ENCODE measurements at places on chromosomes 1 and 21. TPM values are rescaled to one million over a fixed set of nuclear protein-coding genes. Genes with fewer than 3 reads are reported as not detected.

The PRDM15 gene
- 5.5 TPM for total RNA-seq

DNA sequence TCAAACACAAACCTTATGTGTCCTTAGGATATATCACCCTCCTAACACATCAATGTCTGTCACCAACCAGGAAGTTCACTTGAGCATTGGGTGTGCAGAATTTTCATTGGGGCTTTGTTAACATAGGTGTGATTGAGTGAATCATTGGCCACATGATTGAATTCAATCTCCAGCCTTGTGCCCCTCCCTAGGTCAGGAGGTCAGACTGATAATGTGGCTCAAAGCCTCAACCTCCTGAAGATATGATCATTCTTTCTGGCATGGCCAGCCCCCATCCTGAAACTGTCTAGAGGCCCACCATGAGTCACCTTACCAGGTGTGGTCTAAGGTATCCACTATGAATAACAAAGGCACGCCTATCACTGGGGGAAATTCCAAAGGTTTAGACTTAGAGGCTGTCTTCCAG lies 90.1 kb downstream of the PKN2 start:
- peak; percentile 98 for ATAC-seq

DNA sequence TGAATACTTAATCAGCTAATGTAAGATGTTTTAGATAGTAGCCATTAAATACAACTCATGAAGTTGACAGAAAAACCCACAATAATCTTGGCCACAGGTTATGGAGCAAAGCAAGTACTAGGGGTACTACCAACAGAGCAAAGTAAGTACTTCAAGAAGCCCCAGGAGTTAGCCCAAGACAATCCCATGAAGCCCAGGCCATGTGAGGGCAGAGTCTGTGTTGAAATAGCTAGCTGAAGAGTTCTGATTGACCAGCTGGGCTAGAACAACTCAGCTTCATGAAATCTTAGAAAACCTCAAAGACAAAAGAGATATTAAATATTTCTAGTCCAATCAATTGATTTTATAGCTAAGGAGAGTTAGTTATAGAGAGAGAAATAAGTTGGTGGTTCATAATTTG lies 212.9 kb upstream of the HOOK1 start:
- ATAC-seq = no peak

The ST6GALNAC5 gene
- total RNA-seq = 0.96 TPM

GRCh38 chr1:194071205-194071604 lies 884.8 kb upstream of the B3GALT2 start:
- no peak for ATAC-seq

DNA sequence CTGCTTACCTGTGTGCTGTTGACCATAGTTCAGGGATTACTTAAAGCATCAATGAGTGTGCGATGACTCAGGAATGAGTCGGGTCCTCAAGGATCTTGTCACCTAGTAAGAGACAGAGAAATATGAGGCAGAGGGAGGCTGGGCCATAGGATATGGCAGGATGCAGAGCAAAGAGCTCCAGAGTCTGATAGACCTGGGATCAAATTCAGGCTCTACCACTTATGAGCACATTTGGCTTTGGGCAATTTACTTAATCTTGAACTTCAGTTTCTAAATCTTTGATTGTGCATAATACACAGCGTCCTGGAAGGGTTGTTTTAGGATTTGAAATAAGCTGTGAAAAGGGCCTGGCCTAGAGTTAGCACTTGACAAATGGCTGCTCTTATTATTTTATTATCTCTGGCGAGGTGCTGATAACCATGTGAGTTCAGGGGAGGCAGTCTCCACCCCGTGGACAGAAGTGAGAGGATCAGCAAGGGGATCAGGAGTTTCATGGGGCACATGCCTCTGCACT lies 94.5 kb downstream of the ROR1 start:
- peak; percentile 88 for ATAC-seq

The ACTN2 gene
- 0.24 TPM for total RNA-seq

- no peak for ATAC-seq
Observed at GRCh38 chr21:36610201-36610600, 88.7 kb upstream of the SIM2 start.

GRCh38 chr1:15331180-15331579 lies 78.5 kb upstream of the EFHD2 start:
- ATAC-seq = no peak

- no peak for ATAC-seq
Observed at GRCh38 chr1:185672719-185673360, 61.4 kb upstream of the HMCN1 start.

DNA sequence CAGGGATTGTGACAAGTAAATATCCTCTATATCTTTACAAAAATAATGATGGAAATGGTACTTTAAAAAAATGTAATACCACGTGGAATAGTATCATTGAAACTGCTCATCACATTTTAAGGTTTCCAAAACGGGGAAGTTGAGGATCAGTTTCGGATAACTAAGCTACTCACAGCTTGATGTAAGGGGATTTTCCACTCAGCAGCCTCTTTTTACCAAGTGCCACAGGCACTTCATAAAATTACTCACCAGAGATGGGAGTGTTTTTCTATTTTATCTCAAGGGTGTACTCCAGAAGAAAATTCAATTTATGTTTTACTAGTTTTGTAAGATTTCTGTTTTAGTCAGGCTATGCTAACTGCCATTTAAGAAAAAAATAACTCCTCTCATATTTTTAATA lies 91.7 kb downstream of the TPR start:
- ATAC-seq = no peak

The SHE gene
- 1.4 TPM for total RNA-seq

- ATAC-seq = no peak
Observed at GRCh38 chr1:228015276-228016180, 8.7 kb downstream of the WNT3A start.

- no peak for ATAC-seq
Observed at GRCh38 chr1:116360429-116361173, 12.4 kb upstream of the ATP1A1 start.

- ATAC-seq = peak; percentile 52
Observed at GRCh38 chr1:232597721-232598120, 32.2 kb downstream of the SIPA1L2 start.

DNA sequence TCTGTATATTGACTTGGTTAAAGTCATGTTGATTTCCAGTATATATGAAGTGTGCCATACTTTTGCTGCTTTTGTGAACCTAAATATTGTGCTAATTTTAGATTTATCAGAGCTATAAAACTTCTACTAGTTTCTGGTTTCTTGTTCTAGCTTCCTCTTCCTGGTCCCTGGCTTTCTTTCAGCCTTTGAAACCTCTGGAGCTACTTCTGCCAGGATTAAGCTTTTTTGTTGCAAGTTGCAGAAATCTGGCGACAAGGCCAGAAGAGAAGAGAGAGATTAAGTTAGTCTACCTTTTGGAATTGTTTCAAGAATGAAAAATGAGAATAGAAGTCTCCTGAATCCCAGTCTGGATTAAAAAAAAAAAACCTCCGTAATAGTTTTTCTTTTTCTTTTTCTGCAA lies 13.5 kb downstream of the RNF2 start:
- no peak for ATAC-seq

DNA sequence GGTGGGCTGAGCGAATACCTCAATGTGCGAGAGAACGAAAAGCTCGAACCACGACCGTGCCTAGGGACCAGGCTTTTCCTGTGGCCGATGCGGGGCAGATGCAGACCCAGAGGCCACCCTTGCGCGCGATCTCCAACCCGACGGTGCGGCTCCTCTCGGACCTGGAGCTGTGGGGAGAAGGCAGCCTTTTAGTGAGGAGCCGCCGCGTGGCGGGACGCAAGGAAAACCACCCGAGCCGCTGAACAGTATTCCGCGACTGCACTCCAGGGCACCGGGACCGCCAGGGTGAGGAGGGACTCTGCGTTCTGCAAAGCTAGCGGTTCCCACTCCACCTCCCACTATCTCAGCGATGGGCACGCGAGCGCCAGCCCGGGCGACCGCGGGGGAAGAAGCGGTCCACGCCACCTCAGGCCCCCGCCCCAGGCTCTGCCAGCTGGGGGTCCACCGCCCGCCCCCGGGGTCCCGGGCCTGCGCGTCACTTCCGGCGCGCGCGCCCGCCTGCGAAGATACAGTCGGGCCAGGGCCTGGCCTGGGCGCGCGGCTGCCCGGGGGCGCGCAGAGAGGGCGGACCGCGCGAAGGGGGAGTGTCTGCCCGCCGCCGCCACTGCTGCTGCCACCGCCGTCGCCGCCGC lies 66.5 kb upstream of the PRKACB start:
- peak; percentile 97 for ATAC-seq

DNA sequence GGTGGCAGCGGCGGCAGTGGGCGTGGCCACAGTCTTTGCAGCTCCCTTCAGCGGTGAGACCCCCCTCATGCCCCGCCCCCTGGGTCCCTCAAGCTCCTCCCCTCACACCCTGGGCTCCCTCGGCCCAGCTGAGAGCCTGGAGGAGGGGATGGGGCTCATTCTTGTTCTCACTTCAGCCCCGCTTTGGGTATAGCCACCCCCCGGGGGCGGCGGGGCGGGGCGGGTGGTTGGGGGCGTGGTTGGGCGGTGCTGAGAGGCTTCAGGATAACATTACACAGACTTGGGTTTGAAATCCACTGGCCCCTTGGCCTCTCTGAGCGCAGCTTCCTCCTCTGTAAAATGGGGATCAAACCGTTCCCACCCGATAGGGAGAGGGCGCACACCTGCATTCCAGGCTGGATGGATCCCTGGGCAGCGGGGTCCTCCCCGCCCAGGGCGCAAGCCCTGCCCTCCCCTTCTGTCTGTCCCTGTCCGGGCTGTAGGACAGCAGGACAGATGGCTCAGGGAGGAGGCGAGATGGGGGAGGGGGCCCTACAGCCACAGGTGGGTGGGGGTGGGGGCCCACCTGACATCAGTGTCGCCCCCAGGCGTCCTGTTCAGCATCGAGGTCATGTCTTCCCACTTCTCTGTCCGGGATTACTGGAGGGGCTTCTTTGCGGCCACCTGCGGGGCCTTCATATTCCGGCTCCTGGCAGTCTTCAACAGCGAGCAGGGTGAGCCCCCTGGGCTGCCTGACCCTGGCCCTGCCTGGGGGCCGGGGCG lies 5.1 kb downstream of the CLCNKA start:
- ATAC-seq = no peak
